RKO (cell line): ENCODE measurements at places on chromosomes 1 and 21.

DNA sequence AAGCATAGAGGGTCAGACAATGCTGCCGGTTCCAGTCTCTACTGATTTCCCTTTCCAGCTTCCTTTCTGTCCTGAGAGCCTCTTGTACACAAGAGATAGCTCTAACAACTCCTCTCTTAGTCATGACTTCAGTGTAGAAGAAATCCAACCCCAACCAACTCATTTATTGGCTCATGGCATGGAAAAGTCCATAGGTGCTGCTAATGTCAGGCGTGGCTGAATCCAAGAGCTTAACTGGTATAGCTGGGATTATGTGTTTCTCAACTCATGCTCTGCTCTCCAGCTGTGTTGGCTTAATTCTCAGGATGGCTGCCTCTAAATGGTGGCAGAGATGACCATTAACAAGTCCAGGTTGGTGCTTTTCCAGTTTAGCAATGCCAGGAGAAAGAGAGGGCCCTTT lies 12.4 kb upstream of the THRAP3 start:
- no peak for DNase-seq

DNA sequence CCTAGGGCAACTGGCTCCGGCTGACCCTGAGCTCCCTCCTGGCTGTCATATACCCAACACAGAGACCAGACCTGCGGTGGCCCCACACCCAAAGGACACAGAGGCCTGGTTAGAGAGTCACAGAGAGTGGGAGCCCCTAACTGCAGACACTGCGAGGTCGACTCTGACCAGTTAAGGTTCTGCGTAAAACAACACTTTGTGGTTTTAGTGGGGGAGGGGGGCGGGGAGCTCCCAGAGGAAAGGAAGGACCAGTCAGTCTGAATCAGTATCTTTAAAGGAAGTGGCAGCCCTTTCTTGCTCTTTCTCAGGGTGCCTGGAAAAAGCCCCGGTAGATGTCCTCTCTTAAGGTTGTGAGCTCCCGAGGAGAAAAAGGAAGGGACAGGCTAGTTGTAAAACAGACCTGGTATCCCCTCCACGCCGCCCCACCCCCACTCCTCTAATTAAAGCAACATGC lies 2.4 kb downstream of the SSBP3 start:
- DNase-seq = peak; percentile 72

DNA sequence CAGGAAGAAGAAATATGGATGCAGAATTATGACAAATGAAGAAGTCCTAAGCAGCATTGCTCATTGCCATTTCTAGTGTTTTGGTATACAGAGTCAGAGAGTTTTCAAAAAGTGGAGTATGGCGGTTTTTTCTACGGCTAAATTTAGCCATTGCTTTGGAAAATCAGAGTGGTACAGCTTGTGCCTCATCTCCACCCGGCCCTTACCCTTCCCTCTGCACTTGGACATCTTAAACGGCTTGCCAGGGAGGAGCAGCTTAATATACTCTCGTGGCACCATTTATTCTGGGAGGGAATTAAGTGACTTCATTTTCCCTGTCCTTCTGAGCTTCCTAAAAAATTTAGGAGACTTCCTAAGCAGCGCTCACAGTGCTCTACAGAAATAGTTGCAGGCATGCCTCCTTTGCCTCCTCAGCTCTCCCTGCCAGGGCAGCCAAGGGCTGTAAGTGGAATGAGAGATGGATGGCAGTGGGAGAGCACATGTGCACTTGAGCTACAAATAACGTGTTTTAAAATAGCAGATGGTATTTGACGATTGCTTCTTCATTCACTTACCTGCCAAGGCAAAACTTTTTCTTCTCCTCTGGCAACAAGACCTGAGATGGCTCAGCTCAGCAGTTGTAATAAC lies 51.5 kb upstream of the VAMP3 start:
- no peak for DNase-seq

DNA sequence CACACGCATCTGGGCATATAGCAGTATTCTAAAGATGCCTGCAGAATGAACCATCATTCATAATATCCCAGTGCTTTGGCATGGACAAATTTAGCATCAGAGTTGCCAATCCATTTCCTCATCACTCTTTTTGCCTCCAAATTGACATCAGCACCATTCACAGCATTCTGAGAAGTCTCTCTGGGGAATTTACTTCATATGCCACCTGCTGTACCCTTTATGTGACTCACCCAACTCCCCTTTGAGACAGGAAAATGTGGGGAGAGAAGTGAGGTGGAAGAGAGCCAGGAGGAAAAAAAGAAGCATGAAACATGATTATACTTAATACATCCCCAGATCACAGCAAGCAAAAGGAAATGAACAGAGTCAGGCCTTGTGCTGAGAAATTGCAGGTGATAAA lies 37.4 kb downstream of the RAB3B start:
- DNase-seq = no peak

GRCh38 chr1:40911105-40911504 lies 48.9 kb upstream of the CITED4 start:
- no peak for DNase-seq

GRCh38 chr1:151061704-151062103 lies 1.5 kb downstream of the MLLT11 start:
- no peak for DNase-seq

- no peak for DNase-seq
Observed at GRCh38 chr21:41776778-41777177, 9.9 kb upstream of the RIPK4 start.
